ENCODE measurements at places on chromosomes 12 and 14.

- DNase-seq: no peak
Measured at GRCh38 chr14:39469094-39469710, 37.0 kb upstream of the FBXO33 start.

DNA sequence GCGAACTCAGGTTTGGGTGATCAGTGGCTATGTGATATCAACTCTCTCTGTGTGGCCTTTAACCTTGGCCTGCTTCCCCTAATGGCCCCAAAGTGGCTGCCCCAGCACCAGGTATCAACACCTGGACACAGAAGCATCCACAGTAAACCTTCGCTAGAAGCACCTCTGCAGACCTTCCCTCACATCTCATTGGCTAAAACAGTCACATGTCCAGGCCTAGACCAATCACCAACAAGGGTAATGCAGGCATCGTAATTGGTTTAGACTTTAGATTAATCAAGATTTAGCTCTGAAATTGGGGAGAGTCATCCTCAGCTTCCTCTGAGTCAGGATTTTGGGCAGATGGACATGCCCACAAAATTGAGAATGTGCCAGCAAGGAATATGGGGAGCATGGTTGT, 92.5 kb upstream of the MYL2 start:
- no peak for DNase-seq

DNA sequence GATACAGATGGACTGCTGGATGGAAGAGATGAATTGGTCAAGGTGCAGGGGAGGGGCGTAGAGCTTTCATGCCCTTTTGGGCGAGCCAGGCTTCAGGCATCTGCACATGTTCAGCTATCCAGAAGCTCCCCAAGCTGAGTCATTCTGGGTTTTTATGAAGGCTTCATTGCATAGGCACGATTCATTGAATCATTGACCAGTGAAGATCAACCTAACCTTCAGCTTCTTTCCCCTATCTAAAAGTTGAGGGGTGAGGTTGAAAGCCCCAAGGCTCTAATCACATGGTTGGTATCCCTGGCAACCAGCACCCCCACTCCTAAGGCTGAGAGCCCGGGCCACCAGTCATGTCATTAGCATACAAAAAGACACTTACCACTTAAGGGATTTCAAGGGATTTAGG, 36.3 kb downstream of the RPS29 start:
- DNase-seq: no peak

- DNase-seq: peak; percentile 16
Measured at GRCh38 chr12:92928421-92928961, 604 bp downstream of the EEA1 start.

DNA sequence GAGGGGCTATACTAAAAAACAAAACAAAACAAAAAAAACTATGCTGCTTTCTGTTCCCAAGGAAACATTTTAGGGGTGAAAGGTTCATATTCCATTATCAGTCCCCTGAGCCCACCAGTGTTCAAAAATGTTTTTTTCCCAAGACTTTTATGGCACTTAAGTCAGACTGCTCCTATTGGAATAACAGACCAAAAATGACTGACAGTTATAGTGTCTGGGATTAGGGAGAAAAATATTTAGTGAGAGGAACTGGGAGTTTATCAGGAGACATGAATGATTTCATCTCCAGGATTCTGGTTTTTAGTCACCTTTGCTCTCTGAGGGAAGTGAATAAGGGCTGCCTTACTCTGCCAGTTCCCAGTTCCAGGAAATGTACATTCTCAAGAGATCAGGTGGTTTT, 68.0 kb downstream of the PDE3A start:
- no peak for DNase-seq

DNA sequence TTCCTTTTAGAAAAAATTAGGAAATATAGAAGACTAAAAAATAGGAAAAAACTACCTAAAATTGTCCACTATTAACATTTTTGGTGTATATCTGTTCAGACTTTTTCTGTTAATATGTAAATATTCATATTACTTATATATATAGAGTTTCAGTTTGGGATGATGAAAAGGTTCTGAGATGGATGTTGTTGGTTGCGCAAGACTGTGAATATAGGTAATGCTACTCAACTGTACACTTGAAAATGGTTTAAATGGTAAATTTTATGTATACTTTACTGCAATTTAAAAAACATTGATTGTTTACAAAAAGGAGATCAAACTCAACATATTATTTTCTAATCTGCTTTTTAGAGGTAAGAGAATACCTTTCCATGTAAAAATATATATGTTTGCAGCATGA, 200.9 kb downstream of the RAD51B start:
- no peak for DNase-seq

- no peak for DNase-seq
Measured at GRCh38 chr12:57735198-57735855, 3.2 kb downstream of the AGAP2 start.

GRCh38 chr12:116257215-116257614, 20.3 kb downstream of the MED13L start:
- no peak for DNase-seq

DNA sequence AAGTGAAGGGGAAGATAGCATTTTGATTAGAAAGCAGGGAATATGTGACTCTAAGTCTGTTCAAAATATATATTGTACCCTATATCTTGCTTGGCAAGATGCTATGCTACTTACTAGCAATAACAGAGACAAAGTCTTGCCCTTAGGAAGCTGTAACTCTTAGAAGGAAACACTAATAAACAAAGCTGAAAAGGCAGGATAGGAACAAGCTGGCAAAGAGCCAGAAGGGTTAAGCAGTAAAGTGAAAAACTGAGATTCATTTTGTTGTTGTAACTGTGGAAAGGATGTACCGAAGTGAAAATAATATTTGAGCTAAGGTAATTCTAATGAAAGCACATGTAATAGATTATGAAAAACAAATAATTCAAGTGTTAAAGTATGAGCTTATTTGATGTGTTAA, 527.1 kb upstream of the FLRT2 start:
- no peak for DNase-seq

- DNase-seq: no peak
Measured at GRCh38 chr14:82084813-82085212, 551.2 kb upstream of the SEL1L start.

DNA sequence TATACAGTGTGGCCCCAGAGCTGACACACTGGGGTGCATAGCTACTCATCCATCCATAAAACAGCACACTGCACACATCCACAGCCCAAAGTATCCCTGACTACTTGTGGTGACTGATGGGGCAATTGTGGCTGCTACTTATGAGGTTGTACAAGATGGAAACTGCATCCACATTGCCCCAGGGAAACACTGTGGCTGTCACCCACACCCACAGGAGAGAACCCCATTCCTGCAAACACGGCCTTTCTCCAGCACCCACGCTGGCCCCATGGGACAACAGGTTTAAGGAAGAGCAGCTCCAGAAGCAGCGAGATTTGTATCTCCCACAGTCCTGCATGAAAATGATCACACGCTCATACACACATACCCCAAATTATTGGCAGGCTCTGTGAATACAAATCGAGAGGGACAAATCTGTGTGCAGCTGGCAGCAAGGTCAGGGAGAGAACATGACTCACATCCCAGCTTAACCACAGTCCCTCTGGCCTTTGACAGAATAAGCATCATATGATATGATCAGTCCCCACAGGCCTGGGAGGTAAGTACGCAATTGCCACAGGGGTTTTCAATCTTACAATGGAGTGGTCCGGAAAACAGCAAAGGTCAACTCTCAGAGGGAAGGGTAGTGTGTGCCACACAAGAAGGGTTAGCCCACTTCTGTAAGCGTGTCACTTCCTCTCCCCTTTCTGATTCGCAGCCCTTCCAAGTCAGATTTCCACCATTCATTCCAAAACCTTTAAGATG, 61.9 kb downstream of the ESR2 start:
- no peak for DNase-seq

GRCh38 chr14:102493096-102493495, 16.5 kb downstream of the ANKRD9 start:
- no peak for DNase-seq

DNA sequence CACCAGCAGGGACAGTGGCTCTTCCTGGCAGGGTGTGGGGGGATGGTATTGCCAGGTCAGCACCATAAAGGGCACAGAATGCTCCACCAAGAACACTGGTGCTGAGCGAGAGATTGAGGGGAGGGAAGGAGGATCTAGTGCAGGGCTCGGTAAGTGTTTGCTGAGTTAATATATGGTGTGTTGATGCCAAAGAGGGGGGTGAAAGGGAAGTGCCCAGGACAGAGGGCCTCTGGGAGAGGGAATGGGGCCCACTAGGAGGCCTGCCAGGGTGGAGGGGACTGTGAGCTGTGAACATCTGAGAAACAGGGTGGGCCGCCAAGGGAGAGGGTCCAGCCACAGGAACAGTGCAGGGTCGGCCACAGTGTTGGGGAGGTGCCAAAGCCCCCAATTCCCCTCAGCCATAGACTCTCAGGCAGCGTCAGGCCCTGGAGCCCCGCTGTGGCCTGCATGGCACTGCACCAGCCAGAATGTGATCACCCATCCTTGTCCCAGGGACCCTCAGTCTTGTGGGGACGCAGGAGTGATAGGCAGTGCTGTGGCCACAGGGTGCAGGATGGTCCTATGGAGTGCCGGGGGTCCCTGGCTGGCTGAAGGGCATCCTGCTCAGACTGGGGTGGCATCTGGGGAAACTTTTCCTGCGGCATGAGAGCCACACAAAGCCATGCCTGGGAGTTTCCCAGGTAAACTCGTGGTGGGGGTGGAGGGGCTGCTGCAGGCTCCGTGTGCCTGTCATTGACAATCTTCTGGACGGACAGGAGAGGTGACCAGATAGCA, 11.9 kb downstream of the RIN3 start:
- no peak for DNase-seq

DNA sequence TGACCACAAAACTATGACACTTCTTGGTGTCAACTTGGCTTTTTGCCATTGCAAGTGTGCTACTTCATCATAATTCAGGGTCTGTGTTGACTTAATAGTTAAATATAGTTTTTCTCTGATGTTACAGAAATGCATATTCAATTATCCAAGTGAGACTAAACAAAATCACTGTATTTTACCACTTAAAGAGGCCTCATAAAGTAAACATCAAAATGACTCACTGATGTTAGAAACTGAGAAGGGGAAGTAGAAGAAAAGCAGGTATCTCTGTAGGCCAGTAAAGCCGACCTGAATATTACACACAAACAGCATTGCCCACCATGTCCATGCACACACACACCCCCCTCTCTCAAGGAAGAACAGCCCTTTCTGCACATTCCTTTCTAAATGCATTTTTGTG, 55.4 kb downstream of the RPAP3 start:
- no peak for DNase-seq

GRCh38 chr14:31572955-31573354, 11.8 kb downstream of the NUBPL start:
- DNase-seq: no peak

DNA sequence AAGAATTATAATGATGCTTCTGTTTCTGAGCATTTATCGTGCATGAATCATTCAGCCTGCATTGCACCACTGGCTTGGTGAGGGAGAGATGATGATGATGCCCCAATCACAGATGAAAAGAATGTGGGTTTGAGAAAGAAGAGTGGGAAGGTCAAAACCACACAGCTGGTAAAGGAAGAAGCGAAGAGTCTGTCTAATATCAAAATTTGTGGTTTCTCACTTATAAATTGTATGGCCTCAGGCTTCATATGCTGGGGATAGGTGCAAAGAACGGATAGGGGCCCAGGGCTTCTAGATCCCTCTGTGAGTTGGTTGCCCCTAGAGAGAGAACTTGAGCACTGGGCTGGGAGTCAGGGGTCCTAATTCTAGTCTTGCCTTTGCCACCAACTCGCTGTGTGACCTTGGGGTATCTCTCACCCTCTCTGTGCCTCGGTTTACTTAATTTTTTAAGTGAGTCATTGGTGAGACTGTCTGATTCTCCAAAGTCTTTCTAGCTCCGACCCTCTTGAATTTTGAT, 2.2 kb downstream of the OASL start:
- no peak for DNase-seq

GRCh38 chr14:102691763-102692162, 85.5 kb upstream of the TRAF3 start:
- no peak for DNase-seq

DNA sequence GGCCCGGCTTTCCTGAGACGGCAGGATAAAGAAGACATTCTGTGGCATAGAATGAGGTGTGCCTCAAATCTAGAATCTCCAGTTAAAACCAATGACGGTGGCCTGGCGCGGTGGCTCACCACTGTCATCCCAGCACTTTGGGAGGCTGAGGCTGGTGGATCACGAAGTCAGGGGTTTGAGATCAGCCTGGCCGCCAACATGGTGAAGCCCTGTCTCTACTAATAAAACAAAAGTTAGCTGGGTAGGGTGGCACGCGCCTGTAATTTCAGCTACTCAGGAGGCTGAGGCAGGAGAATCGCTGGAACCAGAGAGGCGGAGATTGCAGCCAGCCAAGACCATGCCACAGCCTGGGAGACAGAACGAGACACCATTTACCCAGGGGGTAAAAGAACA, 193.6 kb downstream of the ALG10 start:
- DNase-seq: no peak

DNA sequence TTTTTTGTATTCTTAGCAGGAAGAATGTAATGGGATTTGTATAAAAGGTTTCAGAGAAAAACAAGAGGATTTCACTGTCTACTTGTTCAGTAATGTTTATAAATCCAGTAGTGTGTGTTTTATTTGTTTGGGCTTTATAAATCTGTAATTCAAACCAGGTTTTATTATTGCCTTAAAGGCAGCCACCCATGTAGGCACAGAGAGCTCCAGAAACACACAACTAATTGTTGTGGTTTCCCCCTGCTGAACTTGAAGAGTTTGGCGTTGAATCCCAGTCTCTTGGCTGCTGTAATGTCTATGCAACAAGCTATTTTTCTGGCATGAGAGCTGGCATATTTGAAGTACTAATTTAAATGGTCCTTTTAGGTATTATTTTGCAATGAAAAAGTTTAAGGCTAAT, 63.4 kb upstream of the SLCO1C1 start:
- DNase-seq: peak; percentile 21

- DNase-seq: no peak
Measured at GRCh38 chr12:5656836-5657235, 224.9 kb downstream of the NTF3 start.

- no peak for DNase-seq
Measured at GRCh38 chr12:130154276-130155070, 7.8 kb upstream of the FZD10 start.

DNA sequence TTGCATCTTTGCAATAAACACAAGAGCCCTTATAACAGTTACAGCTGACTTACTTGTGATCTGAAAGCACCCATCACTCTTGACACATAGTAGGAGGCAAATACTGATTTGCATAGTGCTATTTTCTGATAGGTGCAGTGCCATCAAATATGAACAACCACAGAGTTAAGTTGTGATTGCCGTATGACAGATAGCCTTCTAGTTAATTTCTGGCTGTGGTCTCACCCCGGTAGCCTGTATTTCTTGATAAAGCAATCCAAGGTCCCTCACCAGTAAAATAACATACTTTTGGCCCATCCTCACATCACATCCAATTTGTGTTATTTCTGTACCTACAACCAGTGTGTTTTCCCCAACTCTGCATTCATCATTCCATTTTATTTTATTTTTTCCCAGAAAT, 23.3 kb upstream of the STYK1 start:
- no peak for DNase-seq

- no peak for DNase-seq
Measured at GRCh38 chr12:120362516-120363273, 6.3 kb downstream of the MSI1 start.

GRCh38 chr14:104184911-104185499, 46.6 kb downstream of the KIF26A start:
- no peak for DNase-seq

GRCh38 chr14:33414041-33414440, 475.4 kb downstream of the NPAS3 start:
- no peak for DNase-seq
